ENCODE measurements at places on chromosomes 1 and 21. TPM values are rescaled to one million over a fixed set of nuclear protein-coding genes. Genes with fewer than 3 reads are reported as not detected.
A peak's percentile ranks its signal among the peaks of the same experiment; 100 is the strongest.

- H3K4me3 ChIP-seq = peak overlapping the region; percentile 16
- 0 out of 2 replicates have a peak, but pooled peaks cover 2% of the 10 kb centered on the region for H3K4me1 ChIP-seq
- no peak overlapping the region for H3K27ac ChIP-seq
- DNase-seq = peak; percentile 43
- no peaks in the 10 kb centered on the region for H3K27me3 ChIP-seq
- peaks cover 6% of the 10 kb centered on the region for H3K36me3 ChIP-seq
These were observed 25.7 kb downstream of the GPR161 start for GRCh38 chr1:168110896-168111545.

The ENAH gene
- 285 TPM for total RNA-seq

GRCh38 chr1:57188168-57188567 lies 222.4 kb upstream of the C8B start:
- no peak overlapping the region for H3K4me3 ChIP-seq
- no peaks in the 10 kb centered on the region for H3K27me3 ChIP-seq
- DNase-seq = no peak
- H3K27ac ChIP-seq = no peak overlapping the region

The BCAR3 gene
- total RNA-seq = 5.6 TPM

The TTC22 gene
- 0.59 TPM for total RNA-seq

DNA sequence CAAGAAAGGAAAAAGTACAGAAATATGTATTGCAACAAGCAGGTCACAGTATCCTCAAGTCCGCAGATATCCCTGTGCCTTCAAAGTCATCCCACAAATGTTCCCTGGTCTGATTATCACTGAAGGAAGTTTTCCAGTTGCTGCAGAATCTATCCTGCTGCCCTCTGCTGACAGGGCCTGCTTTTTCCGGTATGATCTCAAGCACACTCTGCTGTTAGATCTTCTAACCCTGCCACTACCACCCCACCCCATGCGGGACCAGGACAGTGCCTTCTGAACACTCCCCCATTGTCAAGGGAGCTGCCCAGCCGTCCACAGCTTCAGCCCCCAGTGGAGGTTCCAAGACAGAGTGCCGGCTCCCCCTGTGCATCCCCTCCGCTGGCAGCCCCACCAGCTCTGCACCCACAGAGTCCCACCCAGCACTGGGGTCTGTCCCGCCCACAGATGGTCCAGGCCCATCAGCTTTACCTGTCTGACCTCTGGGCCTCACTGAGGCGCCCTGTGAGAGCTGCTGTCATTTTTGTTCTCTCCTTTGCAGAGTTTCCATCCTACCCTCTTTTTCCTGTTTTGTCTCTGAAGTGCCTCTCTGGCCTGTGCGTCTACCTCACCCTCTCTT lies 27.9 kb downstream of the FAM163A start:
- no peaks in the 10 kb centered on the region for H3K27me3 ChIP-seq
- no peak overlapping the region for H3K27ac ChIP-seq
- H3K36me3 ChIP-seq = no peaks in the 10 kb centered on the region

DNA sequence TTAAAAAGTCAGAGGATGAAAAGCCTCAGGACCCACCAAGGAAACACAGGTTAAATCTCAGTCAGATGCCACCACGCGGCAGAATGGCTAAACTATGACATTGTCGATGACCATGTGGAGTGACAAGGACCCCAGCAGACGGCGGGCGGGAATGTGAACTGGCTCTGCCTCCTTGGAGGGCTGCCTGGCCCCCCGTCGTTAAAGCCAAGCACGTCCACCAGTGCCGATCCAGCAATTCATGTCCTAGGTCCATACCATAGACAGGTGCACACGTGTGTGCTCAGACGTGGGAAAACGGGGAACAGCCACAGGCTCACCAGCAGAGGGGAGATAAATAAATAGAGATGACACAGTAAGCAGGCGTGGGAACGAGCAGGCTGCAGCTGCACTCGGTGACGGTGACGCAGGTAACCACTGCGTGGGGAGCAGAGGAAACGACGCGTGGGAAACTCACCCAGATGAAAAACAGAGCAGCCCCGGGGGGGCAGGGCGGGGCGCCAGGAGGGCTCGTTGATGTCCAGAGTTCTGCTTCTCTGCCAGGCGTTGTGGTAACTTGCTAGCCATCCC lies 28.3 kb upstream of the PCBP3 start:
- H3K27me3 ChIP-seq = peaks cover 3% of the 10 kb centered on the region
- no peaks in the 10 kb centered on the region for H3K4me1 ChIP-seq
- H3K4me3 ChIP-seq = no peak overlapping the region
- no peak overlapping the region for H3K27ac ChIP-seq

DNA sequence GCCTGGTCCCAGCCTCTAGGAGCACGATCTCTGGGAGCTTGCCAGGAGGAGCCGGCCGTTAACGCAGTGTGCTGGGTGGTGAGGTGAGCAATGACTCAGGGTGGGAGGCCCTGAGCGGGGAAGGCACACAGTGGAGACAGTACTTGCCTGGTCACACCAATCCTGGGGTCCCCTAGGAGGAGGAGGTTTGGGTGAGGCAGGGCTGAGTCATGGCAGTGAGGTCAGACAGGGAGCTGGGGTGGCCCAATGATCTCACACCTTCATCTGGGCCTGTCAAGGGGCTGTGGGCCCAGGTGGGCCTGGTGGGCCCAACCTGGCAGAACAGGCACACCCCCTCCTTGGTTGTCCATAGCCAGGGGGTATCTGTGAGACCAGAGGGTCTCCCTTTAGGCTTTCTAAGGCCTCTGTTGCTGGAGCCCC lies 8.6 kb upstream of the EDN2 start:
- no peaks in the 10 kb centered on the region for H3K27me3 ChIP-seq
- no peaks in the 10 kb centered on the region for H3K36me3 ChIP-seq
- no peak overlapping the region for H3K27ac ChIP-seq
- no peaks in the 10 kb centered on the region for H3K4me1 ChIP-seq

The PGLYRP4 gene
- total RNA-seq = not detected

- peaks cover 4% of the 10 kb centered on the region for H3K36me3 ChIP-seq
- H3K27ac ChIP-seq = no peak overlapping the region
- peak overlapping the region; percentile 88 for H3K4me3 ChIP-seq
- no peaks in the 10 kb centered on the region for H3K4me1 ChIP-seq
- H3K27me3 ChIP-seq = no peaks in the 10 kb centered on the region
These were observed 1.2 kb downstream of the ACBD3 start for GRCh38 chr1:226185141-226186036.

The FLG gene
- not detected for total RNA-seq

The C1orf87 gene
- total RNA-seq = 0.33 TPM

DNA sequence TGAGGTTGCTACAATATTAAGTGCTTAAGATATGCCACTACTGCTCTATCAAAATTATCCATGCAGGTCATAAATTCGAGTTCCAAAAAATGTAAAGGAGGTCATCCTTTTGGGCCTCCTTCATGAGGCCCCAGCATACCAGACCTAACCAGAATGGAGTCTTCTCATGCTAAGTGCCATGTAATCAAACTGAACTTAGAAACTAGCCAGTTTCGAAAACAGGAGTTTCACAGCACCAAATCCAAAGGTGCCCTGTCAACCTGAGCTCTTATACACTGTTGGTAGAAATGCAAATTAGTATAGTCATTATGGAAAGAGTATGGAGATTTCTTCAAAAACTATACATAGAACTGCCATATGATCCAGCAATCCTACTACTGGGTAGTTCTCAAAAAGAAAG lies 320.5 kb downstream of the ST6GALNAC3 start:
- H3K27ac ChIP-seq = no peak overlapping the region
- no peaks in the 10 kb centered on the region for H3K27me3 ChIP-seq
- 0 out of 2 replicates have a peak, but pooled peaks cover under 1% of the 10 kb centered on the region for H3K36me3 ChIP-seq
- no peak for DNase-seq
- no peak overlapping the region for H3K4me3 ChIP-seq

DNA sequence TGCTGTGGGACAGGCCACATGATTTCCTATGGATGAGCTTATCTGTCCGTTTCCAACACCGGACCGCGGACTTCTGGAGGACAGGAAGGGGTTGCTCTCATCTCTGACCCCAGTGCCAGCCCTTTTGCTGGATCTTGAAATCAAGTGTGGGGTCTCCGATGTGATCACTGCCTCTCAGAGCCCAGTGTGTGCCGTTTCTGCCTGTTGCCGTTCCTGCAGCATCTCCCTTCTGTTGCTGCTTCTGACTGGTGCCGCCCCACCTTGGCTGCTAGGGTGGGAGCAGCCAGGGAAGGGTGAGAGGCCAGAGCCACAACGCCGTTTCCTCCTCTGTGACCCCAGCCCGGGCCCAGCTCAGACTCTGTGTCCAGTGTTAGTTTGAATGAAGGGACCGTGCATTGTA lies 67.3 kb upstream of the WNT4 start:
- no peak for DNase-seq
- H3K36me3 ChIP-seq = no peaks in the 10 kb centered on the region
- peaks cover 2% of the 10 kb centered on the region for H3K4me1 ChIP-seq
- no peaks in the 10 kb centered on the region for H3K27me3 ChIP-seq

GRCh38 chr1:47898133-47898845 lies 98.9 kb downstream of the TRABD2B start:
- no peaks in the 10 kb centered on the region for H3K36me3 ChIP-seq
- peak; percentile 71 for DNase-seq
- H3K27me3 ChIP-seq = no peaks in the 10 kb centered on the region
- H3K4me3 ChIP-seq = peak overlapping the region; percentile 33
- H3K27ac ChIP-seq = no peak overlapping the region

DNA sequence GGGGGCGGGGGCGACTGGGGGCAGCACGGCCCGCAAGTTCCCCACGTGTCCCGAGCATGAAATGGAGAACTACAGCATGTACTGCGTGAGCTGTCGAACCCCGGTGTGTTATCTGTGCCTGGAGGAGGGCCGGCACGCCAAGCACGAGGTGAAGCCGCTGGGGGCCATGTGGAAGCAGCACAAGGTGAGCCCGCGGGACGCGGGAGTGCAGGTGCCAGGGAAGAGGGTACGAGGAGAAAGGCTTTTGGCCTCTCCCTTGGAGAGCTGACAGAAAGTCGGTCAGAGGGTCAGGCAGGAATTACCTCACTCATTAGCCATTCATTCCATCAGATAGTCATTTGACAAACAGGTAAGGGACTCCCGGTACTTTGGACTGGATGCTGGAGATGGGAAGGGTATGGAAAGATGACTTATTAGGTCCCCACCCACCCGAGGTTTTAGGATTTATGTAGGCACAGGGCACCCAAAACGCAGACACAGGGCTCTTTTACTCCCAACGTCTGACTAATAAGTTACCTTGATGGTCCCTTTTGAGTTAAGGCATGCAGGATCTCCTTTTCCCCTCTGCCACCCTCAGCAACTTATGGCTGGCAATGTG lies 2.1 kb downstream of the TRIM67 start:
- DNase-seq = no peak
- no peaks in the 10 kb centered on the region for H3K36me3 ChIP-seq
- H3K27ac ChIP-seq = no peak overlapping the region
- peak overlapping the region; percentile 19 for H3K4me3 ChIP-seq

GRCh38 chr1:31575369-31576140 lies 760 bp upstream of the TINAGL1 start:
- no peaks in the 10 kb centered on the region for H3K36me3 ChIP-seq
- H3K27ac ChIP-seq = no peak overlapping the region
- no peaks in the 10 kb centered on the region for H3K27me3 ChIP-seq
- no peak for DNase-seq
- peaks cover 7% of the 10 kb centered on the region for H3K4me1 ChIP-seq

The PRAMEF17 gene
- not detected for total RNA-seq

GRCh38 chr1:72547412-72547811 lies 265.1 kb upstream of the NEGR1 start:
- DNase-seq = no peak
- no peaks in the 10 kb centered on the region for H3K27me3 ChIP-seq
- no peaks in the 10 kb centered on the region for H3K4me1 ChIP-seq
- H3K4me3 ChIP-seq = no peak overlapping the region

DNA sequence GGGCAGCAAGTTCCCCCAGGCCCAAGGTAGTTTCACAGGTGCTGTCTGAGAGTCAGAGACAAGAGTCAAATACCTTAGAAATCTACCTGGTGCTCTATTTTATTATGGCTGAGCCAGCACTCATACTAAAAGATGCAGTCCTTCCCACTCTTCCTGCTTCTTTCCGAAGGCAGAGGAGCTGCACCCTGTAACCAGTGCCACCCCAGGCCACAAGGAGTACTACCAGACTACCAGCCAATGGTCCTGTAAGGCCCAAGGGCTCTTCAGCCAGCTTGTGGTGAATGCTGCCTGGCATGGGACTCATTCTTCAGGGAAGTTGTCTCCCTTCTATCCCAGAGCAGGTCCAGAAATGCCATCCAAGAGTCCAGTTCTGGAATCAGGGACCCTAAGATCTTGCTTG lies 203.8 kb upstream of the DUSP10 start:
- no peak overlapping the region for H3K27ac ChIP-seq
- H3K36me3 ChIP-seq = no peaks in the 10 kb centered on the region
- peak; percentile 41 for DNase-seq

DNA sequence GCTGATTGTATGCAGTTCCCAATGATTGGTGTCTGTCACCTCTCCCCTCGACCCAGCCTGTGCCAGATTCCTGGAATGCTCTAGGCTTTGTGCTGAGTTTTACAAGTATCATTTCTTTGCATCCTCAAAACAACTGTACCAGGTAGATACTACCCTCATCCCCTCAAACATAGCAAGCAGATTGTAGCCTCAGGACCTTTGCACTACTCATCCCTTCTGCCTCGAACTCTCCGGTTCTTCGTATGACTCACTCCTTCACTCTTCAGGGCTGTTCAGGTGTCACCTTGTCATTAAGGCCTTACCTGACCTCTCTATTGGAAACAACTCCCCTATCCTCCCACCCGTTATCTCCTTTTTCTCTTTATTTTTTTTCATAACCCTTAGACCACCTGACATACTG lies 8.0 kb downstream of the KCNC4 start:
- no peaks in the 10 kb centered on the region for H3K27me3 ChIP-seq
- no peak overlapping the region for H3K4me3 ChIP-seq
- H3K36me3 ChIP-seq = peaks cover 5% of the 10 kb centered on the region
- H3K27ac ChIP-seq = no peak overlapping the region

The LELP1 gene
- not detected for total RNA-seq

The CHI3L2 gene
- total RNA-seq = not detected

GRCh38 chr1:185016880-185017279 lies 28.5 kb upstream of the RNF2 start:
- H3K4me1 ChIP-seq = no peaks in the 10 kb centered on the region
- no peaks in the 10 kb centered on the region for H3K36me3 ChIP-seq
- H3K27me3 ChIP-seq = no peaks in the 10 kb centered on the region
- no peak overlapping the region for H3K4me3 ChIP-seq
